ENCODE measurements at places on chromosomes 7 and 10.

- DNase-seq = no peak
Measured at GRCh38 chr10:113411456-113411855, 141.4 kb upstream of the HABP2 start.

DNA sequence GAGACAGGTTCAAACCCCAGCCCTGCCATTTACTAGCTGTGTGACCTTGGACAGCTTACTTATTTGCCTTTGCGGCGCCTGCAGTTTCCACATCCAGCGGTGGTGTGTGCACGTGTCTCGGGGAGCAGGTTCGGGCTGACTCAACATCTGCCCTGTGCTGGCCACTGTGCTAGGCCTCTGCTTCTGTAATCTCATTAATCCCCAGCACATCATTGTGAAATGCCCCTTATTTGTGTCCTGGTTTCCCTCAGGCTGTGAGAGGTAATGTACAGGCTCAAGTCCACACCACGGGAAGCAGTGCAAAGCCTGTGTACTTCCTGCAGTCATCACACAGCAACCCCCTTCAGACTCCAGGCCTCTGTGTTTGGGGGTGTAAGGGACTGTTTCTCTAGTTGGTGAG is 285.7 kb downstream of the RPS24 start:
- DNase-seq = no peak

GRCh38 chr7:140977741-140978140 is 37.0 kb downstream of the MRPS33 start:
- no peak for DNase-seq

DNA sequence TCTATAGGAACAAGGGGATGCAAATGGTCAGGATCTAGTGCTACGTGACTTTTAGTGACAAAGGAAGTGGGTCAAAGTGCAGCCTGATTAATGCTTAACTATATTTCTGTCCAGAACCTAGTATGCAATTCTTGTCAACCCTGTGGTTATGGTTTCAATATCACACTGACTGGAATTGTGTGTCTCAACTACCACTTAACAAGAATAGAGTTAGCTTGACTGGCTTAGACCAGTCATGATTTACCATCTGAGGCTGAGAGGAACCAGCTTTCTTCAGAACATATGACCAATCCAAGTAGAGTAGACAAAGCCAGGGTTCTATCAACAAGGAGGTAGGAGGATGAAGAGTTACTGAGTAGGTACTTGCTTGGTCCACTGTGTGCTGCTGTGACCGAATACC is 54.4 kb downstream of the MYPN start:
- DNase-seq = no peak

DNA sequence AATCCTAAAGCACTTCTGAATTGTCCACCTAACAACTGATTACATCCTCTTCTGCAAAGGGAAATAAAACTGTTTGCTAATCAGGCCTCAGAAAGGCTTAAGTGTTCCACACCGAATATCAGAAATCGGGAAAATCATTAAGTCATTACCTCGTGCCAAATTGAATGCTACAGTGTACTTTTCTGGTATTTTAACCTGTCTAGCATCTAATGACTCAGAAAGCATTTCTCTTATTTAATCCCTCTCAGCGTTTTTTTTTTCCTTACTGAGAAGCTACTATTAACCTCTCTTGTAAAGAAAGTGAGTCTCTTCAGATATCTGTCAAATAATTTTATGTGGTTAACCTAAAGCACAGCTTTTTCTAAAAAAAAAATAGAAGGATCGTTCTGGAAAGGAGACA is 28.6 kb downstream of the VIM start:
- no peak for DNase-seq

DNA sequence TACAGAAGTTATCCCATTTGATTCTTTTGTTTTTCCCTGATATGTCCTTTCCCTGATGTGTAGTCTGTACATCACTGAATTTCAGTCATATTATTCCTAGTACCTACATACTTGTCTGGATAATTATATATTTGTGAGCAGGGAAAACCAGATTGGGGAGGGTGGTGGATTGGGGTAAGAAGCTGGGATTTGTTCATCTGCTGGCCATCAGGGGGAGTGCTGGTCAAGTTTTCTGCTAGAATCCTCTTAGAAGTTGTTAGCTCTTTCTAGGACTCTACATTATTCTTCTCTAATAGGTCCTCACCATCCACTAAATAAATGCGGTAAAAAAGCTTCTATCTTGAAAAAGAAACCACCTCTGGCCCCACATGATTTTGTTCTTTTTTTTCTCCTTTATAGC is 232.7 kb upstream of the TAC1 start:
- peak; percentile 9 for DNase-seq

- DNase-seq = no peak
Measured at GRCh38 chr7:1087465-1087814, 473 bp upstream of the GPER1 start.

- no peak for DNase-seq
Measured at GRCh38 chr10:88288320-88289059, 294.6 kb downstream of the RNLS start.

GRCh38 chr7:139075871-139076686 is 33.4 kb downstream of the ZC3HAV1 start:
- no peak for DNase-seq

GRCh38 chr7:19392246-19392645 is 247.0 kb upstream of the FERD3L start:
- peak; percentile 23 for DNase-seq

DNA sequence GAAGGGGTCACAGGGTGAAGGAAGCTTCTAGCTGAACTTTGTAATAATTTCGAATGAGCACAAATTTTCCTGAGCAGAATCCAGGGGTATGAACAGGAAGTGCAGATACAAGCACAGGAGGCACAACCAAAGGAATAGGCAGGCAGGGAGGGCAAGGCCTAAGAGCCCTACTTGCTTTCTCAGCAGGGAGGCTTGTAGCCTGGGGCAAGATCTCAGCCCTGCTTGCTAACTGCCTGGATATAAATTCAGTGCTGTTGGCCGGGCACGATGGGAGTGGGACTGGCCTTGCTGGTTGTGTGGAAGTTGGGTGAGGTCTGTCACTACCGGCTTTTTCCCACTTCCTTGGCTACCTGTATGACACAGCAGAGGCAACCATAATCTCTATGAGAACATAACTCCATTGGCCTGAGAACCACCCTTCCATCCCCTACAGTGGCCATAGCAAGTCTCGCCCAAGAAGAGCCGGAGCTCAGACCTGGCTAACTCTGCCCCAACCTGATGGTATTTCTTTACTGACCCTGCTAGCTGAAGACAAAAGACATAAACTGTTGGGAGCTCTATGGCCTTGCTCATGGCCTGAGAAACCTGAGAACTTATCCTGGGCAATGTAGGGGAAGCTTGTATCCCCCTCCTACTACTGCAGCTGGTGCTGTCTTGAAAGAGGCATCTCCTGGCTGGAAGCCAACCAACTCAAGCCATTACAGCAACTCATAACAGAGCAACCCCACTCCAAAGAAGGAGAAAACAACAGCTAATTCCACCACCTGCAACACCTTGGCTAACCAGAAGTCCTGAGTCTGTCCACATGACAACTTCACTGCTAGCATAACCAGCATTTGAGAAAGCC is 27.6 kb downstream of the CLDN12 start:
- DNase-seq = no peak

- DNase-seq = no peak
Measured at GRCh38 chr10:113056441-113057021, 106.5 kb downstream of the TCF7L2 start.
